ENCODE measurements at places on chromosomes 12 and 14.
A peak's percentile ranks its signal among the peaks of the same experiment; 100 is the strongest.

DNA sequence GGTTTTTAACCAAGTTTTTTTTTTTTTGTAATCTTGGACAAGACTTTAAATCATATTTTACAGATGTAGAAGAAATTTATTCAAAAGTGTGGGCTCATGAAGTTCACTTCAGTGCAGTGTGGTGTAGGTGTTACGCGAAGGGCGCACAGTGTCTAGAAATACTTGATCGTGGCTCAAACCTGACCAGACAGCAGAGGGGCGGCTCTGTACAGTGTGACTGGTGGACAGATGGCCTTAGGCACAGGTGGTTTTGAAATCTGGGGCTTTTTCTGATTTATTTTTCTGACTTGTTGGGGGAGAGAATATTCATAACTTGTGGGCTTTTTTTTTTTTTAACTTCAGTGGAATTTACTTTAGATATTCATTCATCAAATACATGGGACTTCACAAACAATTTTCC lies 179.2 kb downstream of the PELI2 start:
- no peak for DNase-seq

DNA sequence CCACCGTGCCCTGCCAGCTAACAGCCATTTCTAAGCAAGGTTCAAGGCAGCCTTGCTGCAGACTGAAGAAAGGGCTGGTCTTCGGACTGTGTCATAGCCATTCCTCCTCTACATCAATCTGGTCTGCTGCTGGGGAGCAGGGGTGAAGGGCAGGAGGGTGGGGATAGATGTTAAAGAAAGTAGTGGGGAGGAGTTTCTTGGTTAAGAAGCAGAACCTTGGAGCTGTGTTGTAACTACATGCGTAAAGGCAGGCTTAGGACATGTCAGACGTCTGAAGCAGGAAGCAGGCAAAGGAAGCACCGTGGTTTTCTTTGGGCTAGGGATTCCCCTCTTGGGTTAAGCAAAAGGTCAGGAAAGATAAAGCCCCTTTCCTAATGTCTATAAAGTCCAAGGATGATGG lies 18.1 kb upstream of the NEK9 start:
- peak; percentile 78 for DNase-seq

DNA sequence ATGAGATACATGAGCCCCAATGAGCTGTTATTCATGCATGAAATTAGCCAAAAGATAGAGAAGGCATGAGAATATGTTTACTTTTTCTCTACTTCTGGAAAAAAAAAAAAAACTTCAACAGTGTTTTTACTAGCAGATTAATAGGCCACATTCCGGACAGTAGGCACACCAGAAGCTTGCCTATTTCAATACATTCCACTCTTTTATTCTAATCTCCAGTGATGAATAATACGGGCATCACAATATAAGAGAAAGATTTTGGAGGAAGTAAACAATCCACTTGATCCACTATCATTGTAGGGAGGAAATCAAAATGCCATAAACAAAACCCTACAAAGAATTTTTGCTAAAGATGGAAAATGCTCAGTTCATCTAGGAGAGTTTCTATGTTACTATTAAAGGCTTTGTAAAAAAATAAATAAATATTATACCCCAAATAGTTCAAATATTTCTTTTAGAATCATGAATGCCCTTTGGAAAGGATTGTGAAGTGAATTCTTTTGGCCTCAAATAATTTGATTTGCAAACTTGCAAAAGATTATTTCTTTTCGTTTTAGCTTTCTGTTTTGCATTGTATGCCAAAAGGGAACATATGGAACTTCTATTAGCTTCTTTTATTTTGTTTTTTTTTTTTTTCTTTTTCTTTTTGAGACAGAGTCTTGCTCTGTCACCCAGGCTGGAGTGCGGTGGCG lies 232.6 kb downstream of the EPS8 start:
- DNase-seq, result no peak

DNA sequence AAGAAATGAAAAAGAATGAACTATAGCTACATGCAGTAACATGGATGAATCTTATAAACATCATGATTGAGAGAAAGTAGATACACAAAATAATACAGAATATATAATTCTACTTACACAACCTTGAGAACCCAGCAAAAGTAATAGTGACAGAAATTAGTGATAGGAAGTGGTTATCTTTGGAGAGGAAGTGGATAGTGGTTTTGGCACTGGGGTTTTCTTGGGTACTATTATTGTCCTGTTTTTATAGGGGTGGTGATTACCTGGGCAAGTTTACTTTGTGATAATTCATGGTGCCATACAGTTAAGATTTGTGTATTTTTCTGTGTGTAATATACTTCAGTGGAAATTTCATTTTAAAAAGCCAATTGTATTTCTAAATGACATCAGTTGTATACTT lies 352.7 kb downstream of the AEBP2 start:
- DNase-seq, result no peak

DNA sequence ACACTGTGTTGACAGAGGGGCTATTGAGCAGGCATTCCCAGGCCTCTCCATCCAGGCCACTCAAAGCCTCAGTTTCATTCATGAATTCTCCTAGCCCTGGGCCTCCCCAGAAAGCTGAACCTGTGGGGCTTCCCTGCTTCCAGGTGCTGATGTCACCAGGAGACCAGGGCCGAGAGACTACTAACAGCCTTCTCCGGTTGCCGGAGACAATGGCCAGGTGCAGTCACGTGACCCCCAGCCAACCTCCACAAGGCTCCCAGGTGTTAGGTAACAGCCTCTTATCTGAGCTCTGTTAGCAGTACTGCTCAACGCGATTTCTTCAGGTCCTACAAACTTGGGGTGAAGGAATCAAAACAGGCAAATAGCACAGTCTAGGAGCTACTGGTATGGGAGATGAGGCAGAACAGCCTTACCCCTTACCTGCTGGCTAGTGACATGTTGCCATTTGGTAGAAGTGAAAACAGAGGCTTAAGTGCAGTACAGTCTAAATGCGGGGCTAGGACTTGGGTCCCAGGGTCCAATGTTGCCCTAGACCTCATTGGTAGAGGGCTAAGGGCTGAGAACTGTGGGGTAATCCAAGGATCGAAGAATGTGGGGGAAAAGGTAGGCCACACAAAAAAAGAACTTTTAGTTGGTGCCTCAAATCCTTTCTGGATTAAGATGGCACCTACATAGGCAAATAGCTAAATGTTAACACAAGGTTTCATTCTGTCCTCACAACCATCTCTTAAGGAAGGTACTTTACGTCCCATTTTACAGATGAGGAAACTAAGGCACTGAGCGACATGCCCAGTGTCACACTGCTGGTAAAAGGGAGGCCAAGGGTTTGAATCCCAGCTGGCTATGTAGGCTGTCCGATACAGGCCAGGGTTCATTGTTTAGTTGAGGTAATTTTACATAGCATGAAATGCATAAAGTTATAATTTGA lies 3.8 kb downstream of the CCDC88C start:
- DNase-seq, result no peak
